ENCODE measurements at places on chromosomes 1 and 21.

GRCh38 chr1:204673909-204674649 is 11.5 kb downstream of the LRRN2 start:
- DNase-seq = no peak

DNA sequence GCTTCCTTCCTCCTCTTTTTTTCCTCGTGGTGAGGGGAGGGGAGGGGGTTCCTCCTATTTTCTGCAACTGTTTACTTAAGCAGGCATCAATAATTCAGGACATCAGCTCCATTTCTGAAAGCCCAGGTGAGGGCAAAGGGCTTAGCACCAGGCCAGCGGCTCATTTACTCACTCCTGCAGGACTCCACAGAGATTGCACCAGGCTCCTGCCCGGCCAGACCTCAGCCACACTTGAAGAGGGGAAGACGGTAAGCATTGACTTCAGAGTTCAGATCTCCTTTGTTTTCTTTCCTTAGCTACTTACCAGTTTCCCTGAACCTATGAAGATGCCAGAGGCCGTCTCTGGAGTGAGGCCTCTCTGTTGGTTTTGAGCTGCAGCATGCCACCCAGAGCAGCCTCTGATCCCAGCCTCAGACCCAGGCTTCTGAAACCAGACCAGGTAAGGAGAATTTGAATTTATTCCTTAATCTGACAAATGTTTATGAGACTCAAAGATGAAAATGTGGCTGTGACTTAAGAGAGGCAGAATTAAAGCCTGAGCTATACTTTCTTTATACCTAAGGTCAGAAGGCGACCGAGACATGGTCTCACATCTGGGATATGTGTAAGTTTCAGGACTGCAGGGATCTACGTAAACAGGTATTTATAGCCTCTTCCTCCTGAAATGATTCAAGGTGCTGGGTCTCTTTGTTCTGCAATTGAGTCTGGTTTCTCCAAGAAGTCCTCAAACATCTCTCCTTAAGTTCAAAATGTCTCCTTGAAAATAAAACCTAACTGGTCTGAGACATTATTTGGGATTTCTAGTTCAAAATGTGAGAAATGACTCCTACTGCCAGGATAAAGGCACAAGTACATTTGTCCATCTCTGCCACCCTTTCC is 272.5 kb upstream of the RUNX1 start:
- no peak for DNase-seq

- DNase-seq = no peak
These were observed 24.5 kb upstream of the TRIM45 start for GRCh38 chr1:117146072-117146471.

GRCh38 chr1:199020904-199021303 is 382.1 kb downstream of the PTPRC start:
- DNase-seq = no peak

DNA sequence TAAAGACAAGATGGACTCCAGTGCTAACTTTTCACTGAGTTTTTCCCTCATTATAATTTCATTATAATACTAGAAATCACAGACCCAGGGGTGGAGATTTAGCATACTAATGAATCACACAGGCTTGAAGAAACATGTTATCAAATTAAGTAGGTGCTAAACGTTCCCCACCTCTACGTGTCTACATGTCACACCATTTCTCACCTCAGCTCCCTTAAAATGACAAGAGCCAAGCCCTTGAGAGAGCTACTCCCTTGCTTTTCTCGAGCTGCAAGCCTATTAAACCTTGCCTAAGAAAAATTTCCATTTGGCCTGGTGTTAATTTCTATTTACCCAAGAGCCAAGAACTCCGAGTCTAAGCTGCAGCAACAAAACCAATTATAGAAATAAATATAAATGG is 396.3 kb upstream of the NEGR1 start:
- no peak for DNase-seq

DNA sequence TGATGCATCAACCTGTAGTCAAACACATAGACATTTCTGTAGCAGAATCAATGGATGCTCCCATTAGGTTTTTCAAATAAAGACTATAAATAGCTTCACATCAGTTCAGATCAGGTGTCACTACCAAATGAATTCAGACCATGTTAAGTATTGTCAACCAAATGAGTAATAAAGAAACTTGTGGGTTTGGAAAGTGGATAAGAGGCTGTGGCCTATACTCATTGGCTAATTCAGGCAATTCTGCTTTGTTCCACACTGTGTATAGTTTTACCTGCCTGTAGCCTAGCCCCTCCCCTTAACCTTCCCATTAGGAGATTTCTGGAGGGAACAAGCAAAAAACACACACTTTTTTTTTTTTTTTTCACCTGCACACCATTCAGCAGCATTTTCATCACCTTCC is 321.2 kb downstream of the HLX start:
- no peak for DNase-seq

DNA sequence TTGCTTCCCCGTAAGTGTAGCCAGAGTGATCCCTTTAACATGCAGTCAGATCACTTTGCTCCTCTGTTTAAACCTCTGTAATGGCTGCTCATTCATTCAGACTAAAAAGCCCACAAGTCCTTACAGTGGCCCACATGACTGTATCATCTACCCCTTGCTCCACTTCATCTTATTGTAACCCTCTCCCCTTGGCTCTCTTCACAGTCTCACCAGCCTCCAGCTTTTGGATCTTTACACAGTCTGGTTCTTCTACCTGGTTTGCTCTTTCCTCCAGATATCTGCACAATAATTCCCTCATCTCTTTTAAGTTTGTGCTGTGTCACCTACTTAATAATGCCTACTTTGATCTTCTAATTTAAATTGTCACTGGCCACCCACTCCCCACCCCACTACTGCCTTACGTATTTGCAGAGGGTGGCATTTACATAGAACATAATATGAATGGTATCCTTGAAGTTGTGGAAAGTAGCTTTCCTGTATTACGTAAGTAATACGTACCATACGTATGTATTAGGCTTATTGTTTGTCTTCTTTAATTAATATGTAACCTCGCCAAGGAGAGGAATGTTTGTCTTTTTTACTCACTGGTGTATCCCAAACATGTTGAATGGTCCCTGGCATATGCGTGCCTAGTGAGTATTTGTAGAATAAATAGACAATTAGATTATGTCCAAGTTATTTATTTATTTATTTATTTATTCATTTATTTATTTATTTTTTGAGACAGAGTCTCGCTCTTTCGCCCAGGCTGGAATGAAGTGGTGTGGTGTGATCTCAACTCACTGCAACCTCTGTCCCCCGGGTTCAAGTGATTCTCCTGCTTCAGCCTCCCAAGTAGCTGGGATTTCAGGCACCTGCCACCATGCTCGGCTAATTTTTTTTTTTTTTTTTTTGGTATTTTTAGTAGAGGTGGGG is 48.6 kb downstream of the TSNAX start:
- no peak for DNase-seq

DNA sequence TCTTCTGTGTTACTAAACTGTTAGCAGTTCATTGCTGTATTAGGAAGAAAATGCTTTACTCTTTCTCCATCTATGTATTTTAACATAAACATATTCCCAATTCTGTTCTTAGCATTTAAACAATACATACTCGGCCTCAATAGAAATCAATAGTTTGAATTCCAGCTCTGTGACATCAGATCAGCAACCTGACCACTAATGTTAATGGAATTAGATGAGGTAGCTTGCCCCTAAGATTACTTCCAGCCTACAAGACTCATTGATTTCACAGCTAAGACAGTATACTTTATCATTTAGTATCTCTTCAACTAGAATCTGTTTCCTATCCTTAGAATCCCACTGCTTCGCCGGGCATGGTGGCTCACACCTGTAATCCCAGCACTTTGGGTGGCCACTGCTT is 38.9 kb downstream of the EPRS1 start:
- no peak for DNase-seq

- DNase-seq = no peak
These were observed 158.3 kb downstream of the TOMM20 start for GRCh38 chr1:234970401-234970730.

- no peak for DNase-seq
These were observed 54.4 kb upstream of the B3GALNT2 start for GRCh38 chr1:235558621-235559169.

GRCh38 chr1:67582625-67583461 is 102.2 kb upstream of the GADD45A start:
- DNase-seq = no peak

- DNase-seq = no peak
These were observed 86.1 kb upstream of the KIAA0040 start for GRCh38 chr1:175278734-175279116.

GRCh38 chr1:215005078-215005477 is 77.5 kb upstream of the KCNK2 start:
- no peak for DNase-seq

DNA sequence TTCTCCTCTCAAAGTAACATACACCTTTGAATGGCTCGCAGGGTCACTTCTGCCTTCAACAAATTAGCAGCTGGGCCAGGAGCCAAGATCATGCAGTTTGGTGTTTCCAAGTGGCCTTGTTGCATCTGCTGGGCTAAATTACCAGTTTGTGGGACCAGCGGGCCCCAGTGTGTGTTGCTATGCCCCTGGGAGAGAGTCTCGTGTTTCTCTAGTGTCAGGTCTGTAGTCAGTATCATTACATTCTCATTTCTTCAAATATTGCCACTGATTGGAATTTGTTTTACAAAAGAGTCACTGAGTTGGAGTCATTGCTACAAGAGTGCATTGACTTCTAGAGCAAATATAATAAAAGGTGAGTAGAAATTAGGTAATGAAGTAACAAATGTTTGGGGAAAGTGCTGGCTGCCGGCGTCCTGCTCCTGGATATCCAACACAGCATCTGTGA is 35.5 kb downstream of the RHOU start:
- DNase-seq = no peak

Measured in neural crest cell (in vitro differentiated cells).